ENCODE measurements at places on chromosomes 7 and 10.

- DNase-seq = no peak
Observed at GRCh38 chr7:98321301-98321700, 39.8 kb downstream of the BRI3 start.

- DNase-seq = no peak
Observed at GRCh38 chr10:100479037-100479436, 16.2 kb downstream of the WNT8B start.

GRCh38 chr10:103550229-103550628, 56.7 kb downstream of the NEURL1 start:
- no peak for DNase-seq

GRCh38 chr10:58784361-58784760, 271.7 kb downstream of the BICC1 start:
- no peak for DNase-seq

GRCh38 chr7:6384327-6384726, 63.4 kb downstream of the DAGLB start:
- no peak for DNase-seq

DNA sequence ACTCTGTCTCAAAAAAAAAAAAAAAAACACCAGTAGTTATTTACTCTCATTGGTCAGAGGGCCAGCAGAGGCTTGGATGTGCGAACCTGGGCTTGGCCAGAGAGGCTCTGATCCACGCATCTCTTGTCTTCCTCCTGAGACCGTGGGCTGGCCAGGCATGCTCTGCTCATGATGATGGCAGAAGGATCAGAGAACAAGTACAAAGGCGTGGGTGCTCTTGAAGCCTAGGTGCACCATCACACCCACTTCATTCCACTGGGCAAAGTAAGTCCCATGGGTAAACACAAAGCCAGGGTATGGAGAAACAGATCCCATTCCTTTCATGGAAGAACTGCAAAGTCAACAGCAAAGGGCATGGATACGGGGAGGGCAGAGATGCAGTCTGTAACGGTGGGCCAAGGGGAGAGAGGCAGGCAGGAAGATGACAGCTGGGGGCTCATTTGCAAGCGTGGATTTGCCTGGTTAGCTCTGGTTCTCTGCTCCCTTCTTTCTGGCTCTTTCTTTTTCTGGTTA, 128.2 kb upstream of the SDK1 start:
- DNase-seq = no peak

GRCh38 chr10:124333931-124334330, 84.8 kb downstream of the OAT start:
- no peak for DNase-seq

DNA sequence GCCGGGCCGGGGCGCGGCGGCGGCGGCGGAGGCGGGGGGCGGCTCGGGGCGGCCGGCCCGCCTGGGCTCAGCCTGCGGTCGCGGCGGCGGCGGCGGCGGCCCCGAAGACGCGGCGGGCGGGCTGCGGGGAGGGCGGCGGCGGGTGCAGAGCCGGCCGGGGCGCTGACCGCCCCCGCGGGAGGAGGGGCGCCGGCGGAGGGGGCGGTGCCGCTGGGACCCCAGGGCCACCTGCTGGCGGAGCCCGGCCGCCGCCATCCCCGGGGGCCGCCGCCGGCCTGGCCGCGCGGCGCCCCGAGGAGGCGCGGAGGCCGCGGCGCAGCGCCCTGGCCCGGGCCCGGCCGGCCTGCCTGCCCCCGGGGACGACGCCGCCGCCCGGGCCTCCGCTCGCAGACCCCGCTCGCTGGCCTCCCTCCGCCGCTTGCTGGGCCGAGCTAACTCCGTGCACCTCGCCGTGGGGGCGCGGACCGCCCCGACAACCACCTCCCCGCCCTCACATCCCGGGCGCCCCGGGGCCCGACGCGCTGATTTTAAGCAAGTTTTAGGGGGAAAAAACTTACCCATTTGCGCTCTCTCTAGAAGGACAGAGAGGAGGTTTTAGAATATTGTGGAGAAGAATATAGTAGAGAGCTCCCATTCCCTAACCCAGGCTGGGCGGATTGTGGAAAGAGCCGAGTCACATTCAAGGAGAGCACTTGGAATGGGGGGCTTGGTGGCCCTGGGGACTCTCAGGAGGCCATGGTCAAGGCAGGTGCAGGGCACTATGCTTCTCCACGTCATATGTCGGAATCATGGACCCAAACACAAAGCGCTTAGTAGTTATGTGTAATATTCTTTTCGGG, at the start of gene BEND7:
Gene BEND7, minus strand, starts transcription at position 140 of the 839 bp plus-strand sequence. CDS start 481 bp downstream, outside the sequence.
- no peak for DNase-seq

DNA sequence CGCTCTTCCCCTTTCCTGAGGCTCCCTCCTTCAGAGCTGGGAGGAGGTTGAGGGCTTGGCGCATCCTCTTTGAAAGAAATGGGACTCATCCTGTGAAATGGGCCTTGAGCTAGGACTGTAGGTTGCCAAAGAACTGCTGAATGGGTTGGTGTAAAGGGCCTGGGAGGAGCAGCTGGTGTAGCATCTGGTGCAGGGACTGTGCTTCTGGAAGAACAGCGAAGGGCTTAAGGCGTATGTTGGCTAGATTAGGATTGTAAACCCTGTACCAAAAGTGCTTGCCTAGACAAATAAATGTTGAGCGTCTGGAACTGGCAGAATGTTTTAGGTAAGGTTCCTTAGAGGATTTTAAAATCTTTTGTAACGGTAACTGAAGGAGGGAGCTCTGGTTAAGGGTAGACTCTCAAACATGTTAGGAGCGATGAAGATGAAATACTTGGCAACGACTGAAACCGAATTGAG, 563 bp downstream of the STAM start:
- no peak for DNase-seq

GRCh38 chr10:88129013-88129412, 265.6 kb downstream of the PTEN start:
- no peak for DNase-seq

- no peak for DNase-seq
Observed at GRCh38 chr10:34959786-34960185, 130.4 kb downstream of the CUL2 start.

- no peak for DNase-seq
Observed at GRCh38 chr7:3888096-3888495, 587.0 kb downstream of the SDK1 start.

- no peak for DNase-seq
Observed at GRCh38 chr7:133698127-133698526, 429.0 kb upstream of the LRGUK start.

DNA sequence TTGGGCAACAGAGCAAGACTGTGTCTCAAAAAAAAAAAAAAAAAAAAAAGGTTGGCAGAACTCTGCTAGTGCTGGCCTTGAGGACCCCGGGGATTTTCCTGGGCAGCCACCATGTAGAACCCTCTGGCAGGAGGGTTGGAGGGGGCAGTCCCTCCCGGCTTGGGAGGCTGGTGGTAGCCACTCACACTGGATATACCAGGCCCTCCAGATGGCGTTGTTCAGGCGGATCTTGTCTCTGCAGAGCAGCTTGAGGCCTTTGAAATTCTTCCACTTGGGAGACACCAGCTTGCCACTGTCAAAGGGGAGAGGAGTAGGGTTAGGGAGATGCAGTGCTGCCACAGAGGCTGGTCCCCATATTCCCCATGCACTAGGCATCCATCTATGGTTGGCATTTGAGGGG, 8.4 kb downstream of the MLXIPL start:
- DNase-seq = no peak

All from esophagus squamous epithelium (tissue), 5 donors.